ENCODE measurements at places on chromosomes 13 and 19. TPM values are rescaled to one million over a fixed set of nuclear protein-coding genes. Genes with fewer than 3 reads are reported as not detected.

- no peak for DNase-seq
These were observed 25.6 kb downstream of the EPS15L1 start for GRCh38 chr19:16446108-16446723.

- no peak for DNase-seq
These were observed 680.4 kb upstream of the SPRY2 start for GRCh38 chr13:81021284-81021840.

GRCh38 chr13:74084375-74084935 is 49.7 kb downstream of the KLF12 start:
- no peak for DNase-seq

GRCh38 chr13:41995946-41996345 is 35.0 kb upstream of the VWA8 start:
- peak; percentile 65 for DNase-seq

DNA sequence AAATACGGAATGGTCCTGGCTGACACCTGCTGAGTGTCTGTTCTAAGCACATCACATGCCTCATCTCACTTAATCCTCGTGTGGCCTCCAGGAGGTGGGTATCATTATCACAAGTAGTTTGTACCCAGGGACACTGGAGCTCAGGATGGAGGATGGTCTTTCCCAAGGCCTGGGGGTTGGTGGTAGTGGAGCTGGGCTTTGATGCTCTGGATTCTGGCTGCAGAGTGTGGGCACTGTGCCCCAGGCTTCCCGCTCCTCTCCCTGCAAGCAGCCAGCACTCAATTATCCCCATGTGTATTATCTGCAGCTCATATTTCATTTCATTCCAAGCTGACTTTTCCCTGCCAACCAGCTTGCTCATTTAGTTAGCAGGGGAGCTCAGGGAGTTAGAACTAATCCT is 52.1 kb downstream of the SIAH3 start:
- no peak for DNase-seq

DNA sequence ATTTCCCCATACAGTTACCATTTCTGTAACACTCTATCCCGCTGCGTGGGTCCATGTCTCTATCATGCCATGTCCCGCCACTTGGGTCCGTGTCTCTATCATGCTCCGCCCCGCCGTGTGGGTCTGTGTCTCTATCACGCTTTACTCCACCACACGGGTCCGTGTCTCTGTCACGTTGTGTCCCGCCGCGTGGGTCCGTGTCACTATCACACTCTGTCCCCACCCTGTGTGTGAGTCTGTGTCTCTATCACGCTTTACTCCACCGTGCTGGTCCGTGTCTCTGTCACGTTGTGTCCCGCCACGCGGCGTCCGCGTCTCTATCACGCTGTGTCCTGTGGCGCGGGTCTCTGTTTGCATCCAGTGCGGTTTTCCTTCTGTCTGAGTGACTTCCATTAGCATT is 11.6 kb downstream of the ADPRHL1 start:
- no peak for DNase-seq

DNA sequence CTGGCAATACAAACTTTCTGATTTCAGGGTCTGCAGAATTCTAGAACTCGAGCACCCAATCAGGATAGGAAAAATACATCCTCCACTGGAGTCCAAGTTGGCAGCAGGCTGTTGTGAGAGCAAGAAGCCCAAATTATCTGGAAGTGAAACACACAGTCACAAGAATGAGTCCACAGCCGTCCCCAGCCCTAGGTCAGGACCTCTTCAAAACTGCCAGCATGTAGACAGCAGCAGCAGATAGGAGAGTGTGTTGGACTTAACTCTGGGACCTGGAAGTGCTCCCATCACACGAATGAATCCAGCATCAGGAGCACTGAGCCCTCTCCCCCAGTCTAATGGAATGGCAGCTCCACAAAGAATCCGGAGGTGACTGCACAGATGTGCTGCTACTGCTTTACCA is 420.7 kb downstream of the OXGR1 start:
- DNase-seq: no peak

- DNase-seq: no peak
These were observed 435 bp upstream of the OBI1 start for GRCh38 chr13:78659450-78659730.

GRCh38 chr19:17183271-17183761 is 31.8 kb upstream of the USE1 start:
- no peak for DNase-seq

DNA sequence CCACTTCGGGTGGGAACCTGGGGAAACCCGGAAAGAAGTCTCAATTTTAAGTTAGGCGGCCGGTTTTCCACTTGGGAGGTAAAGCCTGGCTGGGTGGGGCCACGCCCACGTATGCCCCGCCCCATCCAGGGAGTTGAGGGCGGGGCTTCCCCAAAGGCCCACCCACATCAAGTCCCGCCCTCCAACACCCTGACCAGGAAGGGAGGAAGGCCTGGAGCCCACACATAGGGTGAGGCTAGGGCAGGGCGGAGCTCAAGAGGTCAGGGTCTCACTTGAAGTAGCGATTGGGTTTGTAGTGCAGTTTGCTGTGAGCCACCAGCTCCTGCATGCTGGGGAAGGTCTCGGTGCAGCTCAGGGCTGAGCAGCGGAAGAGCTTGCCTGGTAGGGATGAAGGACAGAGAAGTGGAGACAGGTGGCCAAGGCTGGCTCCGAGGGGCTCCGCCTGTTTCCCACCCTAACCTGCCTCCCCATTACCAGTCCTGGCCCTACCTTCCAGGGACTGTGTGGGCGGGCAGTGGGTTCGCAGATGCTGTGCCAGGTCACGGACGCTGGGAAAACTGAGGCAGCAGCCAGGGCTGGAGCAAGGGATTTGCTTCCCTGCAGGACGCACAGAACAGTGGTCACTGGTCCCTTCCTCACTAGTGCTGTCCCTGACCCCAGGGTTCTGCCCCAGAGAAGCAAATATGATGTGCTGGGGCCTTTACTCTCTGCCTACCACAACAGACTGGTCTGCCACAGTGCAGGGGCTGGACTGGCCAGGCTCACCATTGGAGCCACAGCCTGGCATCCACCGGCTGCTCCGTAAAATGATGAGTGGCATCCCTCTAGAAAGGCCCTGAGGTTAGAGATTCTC is 1.6 kb downstream of the ZNF414 start:
- no peak for DNase-seq

DNA sequence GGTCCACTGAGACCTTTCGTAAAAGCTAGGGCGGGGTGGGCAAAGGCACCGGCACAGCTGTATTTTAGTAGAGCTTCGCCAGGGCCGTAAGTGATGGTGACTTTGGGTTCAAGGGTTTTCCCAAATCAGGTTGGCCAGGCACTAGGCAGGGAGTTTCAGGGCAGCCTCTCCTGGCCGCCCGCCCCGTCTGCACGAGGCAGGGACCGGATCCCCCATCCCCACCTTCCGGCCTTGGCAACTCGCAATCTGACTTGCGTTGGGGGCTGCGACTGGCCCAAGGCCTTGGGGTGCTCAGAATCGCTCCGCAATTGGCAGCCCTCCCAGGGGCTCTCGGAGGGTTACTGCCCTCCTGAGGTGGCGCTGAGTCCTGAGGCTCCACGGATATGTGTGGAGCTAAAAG is 4.1 kb upstream of the ZIC5 start:
- no peak for DNase-seq

DNA sequence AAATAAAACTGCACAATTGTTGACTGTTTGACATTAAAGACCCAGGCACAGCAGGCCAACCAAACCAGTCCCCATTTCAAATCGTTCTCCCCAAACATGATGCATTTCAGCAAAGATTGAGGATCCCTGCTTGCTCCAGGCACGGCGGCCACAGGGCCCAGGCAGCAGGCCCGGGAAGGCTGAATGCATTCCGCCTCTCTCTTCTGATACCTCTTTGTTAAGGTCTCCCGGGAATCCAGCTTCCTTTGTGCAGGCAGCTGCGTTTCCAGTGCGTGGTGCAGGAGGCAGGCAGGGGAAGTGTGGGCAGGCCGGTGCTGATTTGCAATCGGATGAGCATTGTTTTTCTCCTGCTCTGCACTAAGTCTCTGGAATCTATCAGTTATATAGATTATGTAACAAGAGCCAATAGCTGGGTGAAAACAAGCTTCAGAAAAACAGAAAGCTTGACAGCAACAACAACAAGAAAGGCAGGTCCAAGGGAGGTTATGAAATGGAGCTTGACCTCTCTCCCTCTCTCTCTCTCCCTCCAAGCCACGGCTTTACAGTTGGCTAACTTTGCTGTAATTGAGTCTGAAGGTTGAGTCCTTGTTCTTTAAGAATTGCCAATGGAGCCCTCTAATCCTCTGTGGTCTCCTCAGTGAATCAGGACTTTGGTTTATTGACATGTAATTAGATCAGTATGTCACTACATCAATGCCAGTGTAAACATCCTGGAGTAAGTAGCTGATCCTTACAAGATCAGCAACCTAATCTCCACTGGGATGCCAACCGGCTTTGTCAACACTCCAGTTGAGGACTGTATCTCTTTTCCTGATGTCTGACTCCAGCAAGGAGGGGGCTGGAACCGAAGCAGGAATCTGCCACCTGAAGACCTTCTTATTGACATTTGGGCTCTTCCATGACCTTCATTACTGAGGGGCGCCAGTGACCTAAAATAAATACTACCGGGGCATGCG is 338.0 kb downstream of the TEX29 start:
- DNase-seq: no peak

GRCh38 chr13:32438871-32439270 is 10.9 kb upstream of the N4BP2L1 start:
- no peak for DNase-seq

DNA sequence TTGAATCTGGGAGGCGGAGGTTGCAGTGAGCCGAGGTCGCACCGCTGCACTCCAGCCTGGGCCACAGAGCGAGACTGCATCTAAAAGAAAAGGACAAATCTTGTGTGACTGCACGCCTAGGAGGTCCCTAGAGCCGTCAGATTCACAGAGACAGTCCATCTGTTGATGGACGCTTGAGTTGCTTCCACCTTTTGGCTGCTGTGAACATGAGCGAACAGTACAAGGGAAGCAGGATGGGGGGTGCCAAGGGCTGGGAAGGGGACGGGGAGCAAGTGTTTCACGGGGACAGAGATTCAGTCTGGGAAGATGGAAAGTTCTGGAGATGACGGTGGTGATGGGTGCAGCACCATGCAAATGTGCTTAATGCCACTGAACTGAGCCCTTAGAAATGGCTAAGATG is 78.7 kb downstream of the GNG7 start:
- no peak for DNase-seq

DNA sequence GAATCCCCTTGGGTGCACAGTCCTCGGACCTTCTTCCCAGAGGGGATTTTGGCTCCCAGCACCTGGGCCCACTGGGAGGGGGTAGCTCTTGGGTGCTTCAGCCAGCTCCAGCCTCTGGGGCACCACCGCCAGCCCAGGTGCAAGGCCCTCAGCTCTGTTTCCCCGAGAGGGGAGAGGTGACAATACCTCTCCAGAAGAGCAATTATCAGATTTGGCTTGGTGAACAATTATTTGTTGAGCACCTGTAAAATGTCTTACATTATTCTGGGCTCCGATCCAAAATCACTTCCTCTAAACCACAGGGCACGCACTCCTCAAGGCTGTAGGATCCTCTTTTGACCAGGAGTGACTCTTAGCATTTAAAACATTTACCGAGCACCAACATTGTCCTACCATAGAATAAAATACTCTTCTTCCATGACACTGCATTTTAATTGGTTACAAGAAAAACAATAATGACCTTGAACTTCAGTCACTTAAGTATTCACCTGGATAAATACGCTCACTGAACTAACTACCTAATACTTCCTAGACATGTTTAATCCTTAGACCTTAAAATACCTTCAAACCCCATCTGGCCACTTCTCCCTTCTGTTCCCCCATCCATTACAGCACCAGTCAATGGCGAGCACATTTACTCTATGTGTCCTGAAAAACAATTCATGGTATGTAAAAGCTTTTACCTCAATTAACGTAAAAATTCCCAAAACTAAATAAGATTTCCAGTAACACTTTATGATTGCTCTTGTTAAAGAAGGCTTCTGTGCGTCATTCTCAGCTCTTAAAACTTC is 54.8 kb downstream of the ABCC4 start:
- no peak for DNase-seq

DNA sequence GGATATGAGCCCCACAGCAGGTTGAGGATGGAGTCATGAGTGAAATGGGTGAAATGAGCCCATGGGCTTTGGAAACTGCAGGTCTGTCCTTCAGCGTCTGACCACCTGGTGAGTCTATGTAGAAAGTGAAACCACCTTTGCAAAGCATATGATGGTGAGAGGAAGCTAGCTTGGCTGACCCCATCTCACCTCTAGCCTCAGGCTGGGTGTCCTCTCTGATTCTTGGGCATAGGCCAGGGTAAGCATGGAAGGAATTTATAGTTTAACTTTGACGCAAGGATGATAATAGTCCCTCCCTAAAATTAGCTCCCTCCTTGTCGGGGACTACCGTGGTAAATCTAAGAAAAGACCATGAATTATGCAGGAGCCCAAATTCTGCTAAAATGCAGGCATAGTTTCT is 16.8 kb upstream of the PSG9 start:
- DNase-seq: no peak

- peak; percentile 23 for DNase-seq
These were observed 19.5 kb downstream of the NUFIP1 start for GRCh38 chr13:44969551-44970484.

The SULT2B1 gene
- total RNA-seq: not detected

The CYP2A7 gene
- total RNA-seq: not detected

The KLK3 gene
- not detected for total RNA-seq

The ZGLP1 gene
- total RNA-seq: 2.4 TPM

The DKKL1 gene
- 1.3 TPM for total RNA-seq

The PDX1 gene
- total RNA-seq: not detected

The NPAS1 gene
- 0.63 TPM for total RNA-seq

The TTYH1 gene
- 3.6 TPM for total RNA-seq

Data from epithelial cell of proximal tubule (primary cell).